ENCODE measurements at places on chromosomes 11 and 22.
A peak's percentile ranks its signal among the peaks of the same experiment; 100 is the strongest.

- peak; percentile 5 for DNase-seq
Measured at GRCh38 chr11:561148-562003, 606 bp downstream of the RASSF7 start.

GRCh38 chr11:44628730-44629700 lies 63.6 kb downstream of the CD82 start:
- no peak for DNase-seq

- peak; percentile 27 for DNase-seq
Measured at GRCh38 chr22:23237201-23237798, 57.0 kb downstream of the BCR start.

- DNase-seq = no peak
Measured at GRCh38 chr11:134662629-134663360, 250.8 kb upstream of the B3GAT1 start.

GRCh38 chr22:32620992-32621391 lies 146.4 kb downstream of the FBXO7 start:
- DNase-seq = no peak

GRCh38 chr11:115221461-115222069 lies 282.6 kb downstream of the CADM1 start:
- DNase-seq = no peak

- no peak for DNase-seq
Measured at GRCh38 chr22:27666272-27666997, 135.1 kb downstream of the MN1 start.

DNA sequence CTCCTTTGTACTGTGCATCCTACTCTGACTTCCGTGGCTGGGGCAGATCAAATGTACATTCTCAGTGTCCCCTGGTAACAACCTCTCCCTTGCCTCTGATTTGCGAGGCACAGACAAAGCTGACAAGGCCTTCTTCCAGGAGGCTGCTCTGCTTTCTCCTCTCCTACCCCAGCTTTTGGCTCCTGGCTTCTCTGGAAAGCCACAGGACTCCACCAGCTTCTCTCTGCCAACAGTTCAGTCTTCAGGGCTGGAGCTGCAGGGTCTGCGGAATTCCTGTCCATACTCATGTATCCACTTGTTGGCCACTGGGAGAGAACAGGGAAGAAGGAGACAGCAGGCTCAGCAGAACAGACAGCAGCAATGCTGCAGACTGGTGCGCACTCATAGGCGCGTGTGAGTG lies 44.4 kb downstream of the P4HA3 start:
- DNase-seq = no peak

GRCh38 chr11:12069066-12069676 lies 41.2 kb upstream of the MICAL2 start:
- no peak for DNase-seq
